ENCODE measurements at places on chromosomes 11 and 22. TPM values are rescaled to one million over a fixed set of nuclear protein-coding genes. Genes with fewer than 3 reads are reported as not detected.

GRCh38 chr11:121330614-121331435 is 38.3 kb downstream of the SC5D start:
- DNase-seq = no peak

GRCh38 chr11:62858201-62858600 is 18.8 kb upstream of the WDR74 start:
- DNase-seq = peak; percentile 13

GRCh38 chr11:131160846-131161245 is 209.6 kb upstream of the NTM start:
- no peak for DNase-seq

DNA sequence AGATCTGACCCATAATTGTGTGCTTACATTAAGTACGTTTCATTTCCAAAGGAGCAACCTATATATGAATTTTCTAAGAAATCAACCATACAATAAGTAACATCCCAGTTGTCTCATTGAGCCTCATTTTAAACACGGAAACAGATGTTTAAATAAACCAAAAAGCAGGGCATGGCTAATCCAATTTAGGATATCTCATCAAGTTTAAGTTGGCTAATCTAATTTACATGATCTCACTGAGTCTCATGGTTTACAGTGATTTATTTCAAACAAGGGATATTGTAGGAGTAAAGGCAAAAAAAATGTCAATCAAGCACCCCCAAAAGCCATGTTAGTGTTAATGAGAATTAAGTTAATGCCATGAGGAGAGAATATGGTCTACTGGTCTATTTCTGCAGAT is 499.8 kb upstream of the CCDC90B start:
- no peak for DNase-seq

GRCh38 chr11:71431271-71431670 is 16.9 kb downstream of the DHCR7 start:
- DNase-seq = no peak

DNA sequence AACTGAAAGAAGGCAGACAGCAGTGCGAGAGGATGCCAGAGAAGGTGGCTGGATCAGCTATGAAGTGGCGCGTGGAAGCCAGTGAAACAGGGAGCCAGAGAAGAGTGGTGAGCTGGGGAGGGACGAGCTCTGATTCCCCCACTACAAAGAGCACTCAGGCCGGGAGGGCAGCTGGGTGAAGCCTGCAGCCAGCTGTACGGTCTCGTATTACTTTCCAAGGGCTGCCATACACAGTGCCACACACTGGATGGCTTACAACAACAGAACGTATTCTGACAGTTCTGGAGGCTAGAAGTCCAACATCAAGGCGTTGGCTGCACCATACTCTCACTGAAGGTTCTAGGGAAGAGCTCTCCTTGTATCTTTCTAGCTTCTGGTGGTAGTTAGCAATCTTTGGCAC is 47.1 kb upstream of the WNT11 start:
- DNase-seq = no peak

DNA sequence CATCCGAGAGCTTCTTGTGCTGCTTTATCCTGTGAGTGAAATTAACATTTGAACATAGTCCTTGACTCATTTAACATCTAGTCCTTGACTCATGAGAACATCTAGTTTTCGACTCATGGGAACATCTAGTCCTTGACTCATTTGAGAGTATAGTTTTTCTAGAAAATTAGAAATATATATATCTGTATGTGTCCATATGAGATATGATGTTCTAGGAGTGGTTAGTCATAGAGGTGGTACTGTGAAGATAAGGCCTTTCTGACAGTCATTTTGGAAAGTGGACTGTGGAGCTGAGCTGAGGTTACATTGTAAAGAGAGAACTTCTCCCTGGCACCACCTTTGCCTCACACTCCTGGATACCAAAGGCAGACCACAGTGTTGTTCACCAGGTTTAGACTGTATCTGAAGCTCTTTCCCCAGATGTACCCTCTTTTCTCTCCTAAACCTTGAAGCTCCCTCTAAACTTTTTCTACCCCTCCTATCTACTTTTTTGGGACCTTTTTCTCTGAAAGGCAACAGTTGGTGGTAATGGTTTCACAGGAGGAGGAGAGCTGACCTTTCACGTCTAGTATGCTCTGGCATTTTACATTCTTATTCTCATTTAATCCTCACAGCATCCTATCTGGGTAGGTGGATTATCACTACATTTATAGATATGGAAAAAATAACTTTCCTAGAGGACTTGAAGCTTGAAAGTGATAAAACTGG is 67.2 kb downstream of the PPP2R1B start:
- no peak for DNase-seq

GRCh38 chr22:38352436-38352835 is 35.2 kb upstream of the CSNK1E start:
- no peak for DNase-seq

DNA sequence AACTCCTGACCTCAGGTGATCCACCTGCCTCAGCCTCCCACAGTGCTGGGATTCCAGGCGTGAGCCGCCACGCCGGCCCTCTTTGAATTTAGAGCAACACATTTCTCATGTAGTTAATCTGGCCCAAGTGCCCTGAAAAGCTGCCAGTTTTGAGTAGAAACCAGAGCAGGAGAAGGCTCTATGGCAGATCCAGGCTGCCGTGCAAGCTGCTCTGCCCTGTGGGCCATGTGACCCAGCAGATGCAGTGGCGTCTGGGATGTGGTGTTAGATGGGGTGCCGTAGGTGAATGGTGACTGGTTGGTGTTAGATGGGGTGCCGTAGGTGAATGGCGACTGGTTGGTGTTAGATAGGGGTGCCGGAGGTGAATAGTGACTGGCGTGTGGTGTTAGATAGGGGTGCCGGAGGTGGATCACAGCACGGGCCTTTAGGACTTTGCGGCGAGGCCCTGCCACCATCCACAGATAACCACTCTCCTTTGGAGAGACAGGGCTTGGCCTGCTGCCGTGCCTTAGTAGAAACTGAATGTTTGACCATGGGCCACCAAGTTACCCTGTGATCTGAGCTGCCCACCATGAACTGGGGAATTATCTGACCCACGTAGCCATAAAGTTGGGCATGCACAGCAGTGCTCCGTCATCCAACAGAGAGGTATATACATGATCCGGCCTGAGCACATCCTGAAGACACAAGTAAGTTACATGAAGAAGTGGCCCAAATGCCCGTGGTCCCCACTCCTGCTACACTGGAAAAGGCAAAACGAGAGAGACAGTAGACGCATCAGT is 32.7 kb downstream of the ASCL2 start:
- DNase-seq = no peak

GRCh38 chr11:1463056-1463455 is 23.5 kb downstream of the MOB2 start:
- no peak for DNase-seq

GRCh38 chr11:69276165-69276564 is 17.8 kb upstream of the MYEOV start:
- DNase-seq = no peak

GRCh38 chr11:86490582-86490981 is 115.9 kb downstream of the CCDC81 start:
- no peak for DNase-seq

DNA sequence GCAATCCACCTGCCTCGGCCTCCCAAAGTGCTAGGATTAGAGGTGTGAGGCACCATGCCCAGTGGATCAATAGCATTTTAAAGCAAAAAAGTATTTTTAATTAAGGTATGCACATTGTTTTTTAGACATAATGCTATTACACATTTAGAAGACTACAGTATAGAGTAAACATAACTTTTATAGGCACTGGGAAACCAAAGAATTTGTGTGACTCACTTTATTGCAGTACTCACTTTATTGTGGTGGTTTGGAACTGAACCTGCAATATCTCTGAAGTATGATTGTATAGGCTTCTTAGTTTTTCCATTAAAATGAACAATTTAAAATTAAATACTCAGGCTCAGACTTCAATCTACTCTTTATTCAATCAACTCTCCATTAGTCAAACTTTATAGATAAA is 17.5 kb upstream of the CD3E start:
- no peak for DNase-seq

- DNase-seq = no peak
These were observed 110.4 kb upstream of the AKIP1 start for GRCh38 chr11:8800520-8801110.

Gene OR6T1
- not detected for total RNA-seq

Gene GLB1L3
- not detected for total RNA-seq

Gene LRRC56
- 0.43 TPM for total RNA-seq

Gene HINFP
- total RNA-seq = 10.8 TPM

Gene CNGA4
- not detected for total RNA-seq

Gene OR8A1
- total RNA-seq = not detected

Gene RTN4R
- 0.19 TPM for total RNA-seq

Gene PPARA
- total RNA-seq = 27.7 TPM

Gene SLC17A6
- total RNA-seq = not detected

Measured in posterior vena cava (tissue), 2 donors.